Hepatocyte (in vitro differentiated cells): ENCODE measurements at places on chromosomes 2 and 18. TPM values are rescaled to one million over a fixed set of nuclear protein-coding genes. Genes with fewer than 3 reads are reported as not detected.

DNA sequence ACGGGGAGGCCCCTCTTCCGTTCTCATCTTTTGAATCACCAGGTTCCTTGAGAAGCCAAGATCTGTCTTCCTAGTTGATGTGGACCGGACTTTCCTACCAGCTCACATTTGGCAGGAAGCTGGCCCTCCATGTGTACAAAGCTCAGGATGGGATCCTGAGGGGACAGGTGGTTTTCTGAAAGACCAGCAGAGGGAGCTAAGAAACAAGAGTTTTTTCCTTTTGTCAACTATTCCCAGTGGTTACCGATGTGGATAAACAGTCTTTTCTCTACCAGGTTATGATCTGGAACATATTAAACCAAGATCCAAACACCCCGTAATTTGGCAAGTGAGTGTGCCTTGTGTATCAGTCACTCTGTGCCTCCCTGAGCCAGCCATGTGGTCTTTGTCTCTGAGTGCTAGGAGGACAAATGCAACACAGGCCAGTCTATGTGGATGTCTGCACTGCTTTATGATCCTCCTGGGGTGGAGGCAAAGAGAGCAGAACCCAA, 25.1 kb upstream of the ARHGAP25 start:
- H3K4me3 ChIP-seq = no peak overlapping the region
- no peaks in the 10 kb centered on the region for H3K36me3 ChIP-seq
- H3K4me1 ChIP-seq = no peaks in the 10 kb centered on the region
- no peak overlapping the region for H3K27ac ChIP-seq

DNA sequence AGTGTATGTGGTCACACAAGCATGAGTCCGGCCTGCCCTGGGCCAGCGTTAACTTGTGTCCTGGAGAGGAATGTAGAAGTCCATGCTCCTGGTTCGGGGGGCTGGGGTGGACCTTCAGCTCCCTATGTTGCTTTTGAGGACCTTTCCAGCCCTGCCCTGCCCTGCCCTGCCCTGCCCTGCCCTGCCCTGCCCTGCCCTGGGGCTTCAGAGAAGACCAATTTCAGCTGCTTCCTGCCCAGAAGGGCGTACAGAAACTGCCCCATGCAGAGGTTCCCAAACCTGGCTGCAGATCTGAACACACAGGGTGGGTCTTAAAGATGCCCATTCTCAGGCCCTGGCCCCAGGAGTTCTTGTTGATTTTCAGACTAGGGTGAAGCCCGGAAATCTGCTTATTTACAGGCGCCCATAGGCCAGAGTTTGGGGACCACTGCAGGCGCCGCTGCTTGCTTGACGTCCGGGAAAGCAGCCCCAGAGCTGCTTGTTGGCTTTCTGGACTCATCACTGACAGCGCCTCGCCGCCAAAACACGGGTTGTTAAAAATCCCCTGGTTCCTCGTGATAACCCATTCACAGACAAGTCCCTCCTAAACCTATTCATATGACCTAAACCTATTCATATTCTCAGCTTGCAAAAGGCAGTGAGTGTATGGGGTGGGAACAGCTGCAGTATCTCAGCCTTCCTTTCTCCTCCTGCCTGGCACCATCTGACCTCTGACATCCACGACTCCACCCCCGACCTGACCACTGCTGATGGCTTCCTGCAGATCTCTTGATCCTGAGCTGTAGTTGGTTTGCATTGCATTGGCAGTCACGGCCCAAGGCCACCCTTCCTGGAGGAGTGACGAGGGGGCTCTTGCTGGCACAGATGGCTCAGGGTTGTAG, 198.3 kb downstream of the GLI2 start:
- H3K27me3 ChIP-seq = no peaks in the 10 kb centered on the region
- peak overlapping the region; percentile 68 for H3K27ac ChIP-seq
- H3K4me1 ChIP-seq = peaks cover 53% of the 10 kb centered on the region
- no peak overlapping the region for H3K4me3 ChIP-seq

DNA sequence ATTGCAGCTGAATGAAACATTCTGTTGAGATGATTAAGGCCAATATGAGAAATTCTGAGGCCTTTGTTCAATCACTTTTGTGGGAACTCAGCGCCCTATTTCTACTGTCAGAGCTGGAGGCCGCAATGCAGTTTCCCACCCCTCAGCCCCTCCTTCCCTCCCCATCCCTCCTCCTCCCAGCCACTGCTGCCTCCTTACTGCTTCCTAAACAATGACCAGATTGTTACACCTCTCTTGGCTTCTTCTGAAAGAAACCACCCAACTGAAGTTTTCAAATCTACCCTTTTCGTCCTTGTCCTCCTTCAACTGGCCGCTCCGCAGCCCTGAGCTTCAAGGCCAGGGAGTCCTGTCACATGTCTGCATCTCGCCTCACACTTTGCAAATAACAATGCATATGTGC, 36.7 kb upstream of the MAPK4 start:
- no peaks in the 10 kb centered on the region for H3K36me3 ChIP-seq
- DNase-seq = no peak
- no peak overlapping the region for H3K4me3 ChIP-seq
- H3K27ac ChIP-seq = no peak overlapping the region
- H3K27me3 ChIP-seq = no peaks in the 10 kb centered on the region

DNA sequence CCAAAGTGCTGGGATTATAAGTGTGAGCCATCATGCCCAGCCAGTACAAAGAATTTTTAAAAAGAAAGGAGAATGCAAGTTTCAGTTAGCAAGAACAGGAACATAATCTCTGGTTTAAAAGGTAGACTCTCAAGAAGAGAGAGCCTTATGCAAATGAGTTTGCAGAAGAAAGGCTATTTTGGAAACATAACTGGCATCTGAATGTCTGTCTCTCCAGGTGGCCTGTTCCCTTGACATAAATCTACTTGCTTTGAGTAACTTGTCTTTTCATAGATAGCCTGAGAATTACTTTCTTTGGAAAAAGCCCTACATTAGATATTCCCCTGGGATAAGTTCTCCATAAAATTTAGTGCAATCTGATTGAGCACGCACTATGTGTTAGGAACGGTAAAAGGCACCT, 109.6 kb downstream of the ICOS start:
- no peaks in the 10 kb centered on the region for H3K36me3 ChIP-seq
- H3K4me1 ChIP-seq = no peaks in the 10 kb centered on the region
- no peaks in the 10 kb centered on the region for H3K27me3 ChIP-seq
- no peak overlapping the region for H3K27ac ChIP-seq

GRCh38 chr2:200399046-200399445, 92.6 kb downstream of the SPATS2L start:
- H3K27ac ChIP-seq = no peak overlapping the region
- no peaks in the 10 kb centered on the region for H3K36me3 ChIP-seq
- H3K4me3 ChIP-seq = no peak overlapping the region

DNA sequence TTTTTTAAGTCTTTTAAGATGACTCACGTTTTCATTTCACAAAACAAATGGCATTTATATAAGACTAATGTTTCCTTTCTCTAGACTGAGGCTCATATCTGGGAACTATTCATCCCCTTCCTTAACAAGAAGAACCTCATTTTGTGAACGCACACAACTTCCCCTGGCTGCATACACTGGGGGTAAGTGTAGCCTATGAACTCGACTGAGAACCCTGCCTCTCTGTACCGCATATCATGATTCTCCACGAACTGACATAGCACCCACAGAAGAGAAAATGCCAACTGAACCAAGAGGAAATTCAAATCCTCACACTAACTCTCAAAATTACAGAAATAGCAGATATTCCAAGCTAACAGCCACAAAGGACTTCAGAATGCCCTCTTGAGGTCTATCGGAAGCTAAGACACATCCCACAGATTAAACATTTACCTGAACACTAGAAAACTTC, 236.7 kb downstream of the TCF4 start:
- no peaks in the 10 kb centered on the region for H3K36me3 ChIP-seq
- H3K27ac ChIP-seq = no peak overlapping the region
- no peaks in the 10 kb centered on the region for H3K27me3 ChIP-seq
- no peaks in the 10 kb centered on the region for H3K4me1 ChIP-seq
- no peak for DNase-seq

HAAO gene
- 18.1 and 22.0 TPM in 2 replicates for total RNA-seq

APLF gene
- total RNA-seq = 4.9 and 5.0 TPM in 2 replicates
